ENCODE measurements at places on chromosomes 12 and 14. TPM values are rescaled to one million over a fixed set of nuclear protein-coding genes. Genes with fewer than 3 reads are reported as not detected.

Gene MAP1LC3B2
- total RNA-seq: 0.76 TPM

GRCh38 chr12:43306066-43306465 is 245.9 kb downstream of the ADAMTS20 start:
- H3K4me3 ChIP-seq: no peak overlapping the region
- H3K4me1 ChIP-seq: no peaks in the 10 kb centered on the region
- no peak for DNase-seq
- H3K27ac ChIP-seq: no peak overlapping the region

Gene COX8C
- total RNA-seq: not detected

Gene DAO
- total RNA-seq: not detected

Gene RNF31
- total RNA-seq: 35.6 TPM

Gene ARHGDIB
- 36.6 TPM for total RNA-seq

DNA sequence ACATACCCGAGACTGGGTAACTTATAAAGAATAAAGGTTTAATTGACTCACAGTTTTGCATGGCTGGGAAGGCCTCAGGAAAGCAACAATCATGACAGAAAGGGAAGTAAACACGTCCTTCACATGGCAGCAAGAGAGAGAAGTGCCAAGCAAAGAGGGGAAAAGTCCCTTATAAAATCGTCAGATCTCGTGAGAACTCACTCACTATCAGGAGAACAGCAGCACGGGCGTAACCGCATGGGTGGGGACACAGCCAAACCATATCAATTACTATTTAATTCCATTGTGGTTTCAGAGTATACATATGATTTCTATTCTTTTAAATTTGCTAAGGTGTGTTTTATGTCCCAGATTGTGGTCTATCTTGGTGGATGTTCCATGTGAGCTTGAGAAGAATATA is 117.9 kb downstream of the SCAF11 start:
- H3K27ac ChIP-seq: no peak overlapping the region
- no peaks in the 10 kb centered on the region for H3K36me3 ChIP-seq

Gene SRGAP1
- 5.3 TPM for total RNA-seq

Gene TPPP2
- total RNA-seq: not detected

- H3K27me3 ChIP-seq: no peaks in the 10 kb centered on the region
- no peaks in the 10 kb centered on the region for H3K4me1 ChIP-seq
- H3K36me3 ChIP-seq: no peaks in the 10 kb centered on the region
Observed at GRCh38 chr12:64531665-64532334, 78.5 kb upstream of the RASSF3 start.
